ENCODE measurements at places on chromosomes 2 and 18. TPM values are rescaled to one million over a fixed set of nuclear protein-coding genes. Genes with fewer than 3 reads are reported as not detected.

CD8B gene
- total RNA-seq, result 0.57 TPM

HTR2B gene
- not detected for total RNA-seq

CCBE1 gene
- total RNA-seq, result not detected

DPP10 gene
- not detected for total RNA-seq

POTEI gene
- not detected for total RNA-seq

AQP12B gene
- not detected for total RNA-seq

PFN4 gene
- not detected for total RNA-seq

DNA sequence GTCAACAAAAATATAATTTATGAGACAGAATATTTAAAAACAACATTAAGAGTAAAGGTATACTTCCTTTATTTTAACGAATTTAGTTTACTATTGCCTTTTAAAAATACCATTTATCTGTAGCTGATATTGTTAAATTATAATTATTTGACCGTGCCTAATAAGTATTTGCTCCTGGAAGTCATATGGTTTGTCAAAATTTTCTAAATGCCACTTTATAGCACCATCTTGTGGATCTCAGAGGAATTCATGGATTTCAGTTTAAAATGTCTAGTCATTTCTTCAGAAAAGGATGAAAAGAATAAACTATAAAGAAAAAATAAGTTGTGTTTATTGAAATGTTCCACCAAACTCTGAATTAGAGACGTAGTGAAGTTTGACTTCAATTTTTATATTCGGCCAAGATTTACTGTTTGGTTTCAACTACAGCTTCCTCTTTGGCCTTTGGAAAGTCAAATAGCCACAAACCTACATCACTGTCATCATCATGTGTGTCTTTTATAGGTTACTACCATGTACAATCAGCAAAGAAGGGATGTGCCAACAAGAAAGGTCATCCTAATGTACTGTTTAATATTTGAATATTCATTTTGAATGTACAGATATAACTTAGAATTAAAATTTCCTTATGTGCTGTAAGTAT, 10.3 kb upstream of the FTCDNL1 start:
- no peak for DNase-seq

GRCh38 chr2:82803307-82803706, 1655.8 kb downstream of the SUCLG1 start:
- DNase-seq, result no peak

- DNase-seq, result no peak
Measured at GRCh38 chr2:235694721-235695601, 201.1 kb downstream of the AGAP1 start.

- DNase-seq, result no peak
Measured at GRCh38 chr2:4765787-4766530, 926.2 kb upstream of the SOX11 start.

DNA sequence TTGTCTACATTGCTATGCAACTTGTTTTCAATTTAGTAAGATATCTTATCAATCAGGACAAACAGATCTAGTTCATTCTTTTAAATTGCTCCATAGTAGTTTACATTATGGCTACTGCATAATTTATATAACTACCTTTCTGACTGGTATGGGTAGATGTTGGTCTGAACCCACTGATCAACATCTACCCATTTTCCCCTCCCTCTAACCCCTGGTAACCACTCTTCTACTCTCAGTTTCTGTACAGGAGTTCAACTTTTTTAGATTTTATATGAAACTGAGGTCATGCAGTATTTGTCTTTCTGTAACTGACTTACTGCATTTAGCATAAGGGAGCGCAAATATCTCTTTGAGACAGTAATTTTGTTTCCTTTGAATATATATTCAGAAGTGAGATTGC, 73.2 kb downstream of the ITSN2 start:
- no peak for DNase-seq

GRCh38 chr2:219576505-219577388, 4.6 kb downstream of the INHA start:
- no peak for DNase-seq

GRCh38 chr2:86301711-86302202, 35.7 kb downstream of the REEP1 start:
- no peak for DNase-seq

GRCh38 chr2:74291886-74292621, 51.2 kb downstream of the SLC4A5 start:
- DNase-seq, result no peak

DNA sequence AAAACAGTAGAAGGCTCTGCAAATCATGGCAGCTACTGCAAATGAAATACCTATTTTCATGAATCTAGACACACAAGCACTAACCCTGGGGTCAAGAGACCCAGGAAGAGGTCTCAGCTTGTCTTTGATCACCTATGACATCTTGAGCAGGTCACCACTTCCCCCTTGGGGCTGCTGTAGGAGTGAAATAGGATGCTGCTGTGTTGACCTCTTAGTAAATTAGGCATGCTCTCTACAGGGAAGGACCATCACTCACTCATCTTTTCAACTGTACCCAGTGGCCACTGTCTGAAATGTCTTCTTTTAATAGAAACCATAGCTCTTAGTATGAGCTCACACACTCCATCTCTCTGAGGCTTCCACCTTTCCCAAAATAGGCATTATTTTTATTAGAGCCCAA, 83.8 kb downstream of the NCK2 start:
- no peak for DNase-seq

- DNase-seq, result no peak
Measured at GRCh38 chr2:8259106-8259840, 422.6 kb upstream of the ID2 start.

DNA sequence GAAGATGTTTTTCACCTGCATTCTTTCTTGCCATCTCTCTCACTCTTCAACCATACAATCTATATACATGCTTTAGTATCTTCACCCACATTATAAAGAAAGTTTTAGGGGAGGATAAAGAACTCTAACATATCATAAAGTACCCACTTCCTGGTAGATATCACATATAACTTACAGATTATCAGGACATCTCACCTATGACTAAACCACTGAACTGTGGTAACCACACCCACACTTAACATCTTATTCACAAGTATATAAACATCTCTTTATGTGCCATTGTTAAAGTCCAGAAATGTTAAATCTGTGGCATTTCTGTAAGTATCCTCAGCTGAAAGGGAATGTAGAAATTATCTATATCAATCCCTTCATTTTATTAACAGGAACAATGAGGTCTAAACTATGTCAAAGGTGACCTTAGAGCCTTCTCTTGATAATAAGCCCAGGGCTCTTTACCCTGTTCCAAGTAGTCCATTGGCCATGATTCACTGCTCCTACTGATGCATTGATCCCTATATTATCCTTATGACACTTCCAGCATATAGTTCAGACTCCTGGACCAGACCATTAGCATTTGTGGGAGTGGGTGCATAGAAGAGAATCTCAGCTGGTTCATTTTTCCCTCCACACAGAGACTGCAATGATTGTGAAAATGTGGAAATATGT, 182.4 kb downstream of the SUCLG1 start:
- DNase-seq, result no peak

GRCh38 chr2:127637725-127638252, 8.2 kb upstream of the GPR17 start:
- DNase-seq, result peak; percentile 30

- no peak for DNase-seq
Measured at GRCh38 chr2:44546459-44547127, 184.8 kb downstream of the CAMKMT start.

DNA sequence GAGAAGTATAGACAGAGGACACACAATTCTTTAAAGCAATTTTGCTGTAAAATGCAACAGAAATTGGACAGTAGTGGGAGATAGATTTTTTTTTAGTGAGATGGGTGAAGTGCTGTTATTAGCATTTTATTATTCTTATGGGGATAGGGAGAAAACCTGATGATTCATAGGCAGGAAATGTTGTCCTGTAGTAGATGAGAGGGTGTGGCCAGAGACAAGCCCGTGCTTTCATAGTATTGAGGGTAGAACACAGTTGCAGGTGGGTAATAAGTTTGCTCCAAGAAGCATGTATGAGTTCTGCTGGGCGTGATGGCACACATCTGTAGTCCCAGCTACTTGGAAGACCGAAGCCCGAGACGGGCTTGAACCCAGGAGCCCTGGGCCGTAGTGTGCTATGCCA, 128.3 kb upstream of the ARHGAP28 start:
- DNase-seq, result no peak

DNA sequence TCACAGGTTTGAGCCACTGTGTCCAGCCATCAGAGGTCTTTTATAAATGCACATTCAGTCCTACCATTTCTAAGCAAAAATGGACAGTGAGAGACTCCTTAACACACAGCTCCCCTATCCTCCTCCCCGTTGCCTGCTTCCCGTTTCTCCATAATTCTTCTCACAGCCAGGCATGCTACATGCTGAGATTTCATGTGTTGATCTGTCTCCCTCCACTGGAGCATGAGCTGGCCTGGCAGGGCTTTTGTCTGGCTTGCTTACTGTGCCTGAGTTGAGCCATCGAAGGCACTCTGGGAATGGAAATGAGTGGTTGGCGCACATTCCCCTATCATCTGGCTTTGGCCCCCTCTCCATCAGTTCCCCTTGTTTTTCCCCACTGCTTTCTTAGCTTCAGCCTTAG, 413.5 kb downstream of the PTPRM start:
- DNase-seq, result no peak

DNA sequence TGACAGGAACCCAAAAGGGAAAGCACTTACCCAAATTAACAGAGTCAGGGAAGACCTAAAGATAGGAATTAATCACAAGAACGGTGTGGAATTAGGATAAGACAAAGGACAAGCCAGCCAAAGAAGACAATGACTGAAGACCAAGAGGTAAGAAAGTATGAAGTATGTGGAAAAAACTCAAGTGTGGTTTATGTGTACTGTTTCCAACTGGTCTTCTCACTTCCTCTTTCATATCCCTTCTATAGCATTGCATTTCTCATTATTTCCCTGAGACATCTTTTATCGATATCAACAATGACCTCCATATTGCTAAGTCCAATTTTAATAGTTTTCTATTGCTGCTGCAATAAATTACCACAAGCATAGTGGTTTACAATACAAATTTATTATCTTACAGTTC, 313.5 kb upstream of the SLC39A10 start:
- DNase-seq, result no peak

Measured in activated CD4-positive, alpha-beta memory T cell treated with anti-CD3 and anti-CD28 coated beads for 36 hours (primary cell).